Purkinje cell (primary cell): ENCODE measurements at places on chromosomes 6 and 20. TPM values are rescaled to one million over a fixed set of nuclear protein-coding genes. Genes with fewer than 3 reads are reported as not detected.

Gene DAAM2
- 0.80 TPM in 1 of 2 replicates, not detected in the other for polyA plus RNA-seq

Gene FAM83D
- 11.3 and 14.7 TPM in 2 replicates for polyA plus RNA-seq

Gene OPRM1
- 2.8 TPM in 1 of 2 replicates, not detected in the other for polyA plus RNA-seq

Gene TMEM244
- not detected in 2 replicates for polyA plus RNA-seq

Gene MEI4
- 1.1 and 2.1 TPM in 2 replicates for polyA plus RNA-seq
